ENCODE measurements at places on chromosomes 2 and 18.

GRCh38 chr2:134679745-134680144 is 39.1 kb downstream of the TMEM163 start:
- DNase-seq = no peak

- DNase-seq = no peak
Observed at GRCh38 chr18:58566556-58567292, 62.2 kb downstream of the ALPK2 start.

GRCh38 chr2:241163601-241164118 is 13.4 kb downstream of the PPP1R7 start:
- DNase-seq = no peak

- DNase-seq = no peak
Observed at GRCh38 chr2:80326214-80326613, 21.7 kb upstream of the LRRTM1 start.

DNA sequence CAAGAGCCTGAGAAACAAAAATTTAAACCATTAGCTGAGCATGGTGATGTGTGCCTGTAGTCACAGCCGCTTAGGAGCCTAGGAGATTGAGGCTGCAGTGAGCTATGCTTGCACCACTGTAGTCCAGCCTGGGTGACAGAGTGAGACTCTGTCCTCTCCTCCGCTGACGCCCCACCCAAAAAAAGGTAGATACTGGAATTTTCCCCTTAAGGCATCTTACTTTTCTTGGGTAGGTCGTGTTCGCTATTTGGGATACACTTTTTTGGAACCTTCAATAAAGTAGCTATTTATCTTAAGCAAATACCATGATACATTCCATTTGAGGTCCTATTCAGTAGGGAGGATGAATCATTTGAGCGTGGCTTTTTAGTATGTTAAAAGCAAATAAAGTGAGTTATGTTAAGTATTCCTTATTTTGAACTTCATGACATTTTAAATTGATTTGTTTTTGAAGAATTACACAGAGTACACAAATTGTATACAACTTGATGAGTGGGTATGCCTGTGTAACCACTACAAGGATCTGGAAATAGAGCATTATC is 38.7 kb downstream of the RALBP1 start:
- DNase-seq = no peak

GRCh38 chr18:69102959-69103358 is 297.7 kb upstream of the DOK6 start:
- no peak for DNase-seq

DNA sequence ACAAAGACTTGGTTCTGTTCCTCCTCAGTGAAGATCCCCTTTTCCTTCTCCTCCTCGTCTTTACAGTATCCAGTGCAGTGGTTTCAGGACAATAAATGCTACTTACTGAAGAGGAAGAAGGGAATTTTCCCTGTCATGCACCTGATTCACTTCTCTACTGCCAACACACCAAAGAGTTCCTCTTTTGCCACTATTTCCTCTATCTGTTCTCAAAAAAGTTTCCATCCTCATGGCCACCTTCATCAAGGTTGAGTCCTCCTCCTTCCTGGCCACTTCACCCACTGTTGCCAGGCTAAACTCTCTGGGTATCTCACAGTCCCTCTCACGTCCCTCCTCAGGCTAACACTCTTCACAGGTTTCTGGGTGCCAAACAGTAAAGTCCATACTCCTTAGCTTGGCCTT is 41.7 kb downstream of the PLEKHM3 start:
- no peak for DNase-seq

DNA sequence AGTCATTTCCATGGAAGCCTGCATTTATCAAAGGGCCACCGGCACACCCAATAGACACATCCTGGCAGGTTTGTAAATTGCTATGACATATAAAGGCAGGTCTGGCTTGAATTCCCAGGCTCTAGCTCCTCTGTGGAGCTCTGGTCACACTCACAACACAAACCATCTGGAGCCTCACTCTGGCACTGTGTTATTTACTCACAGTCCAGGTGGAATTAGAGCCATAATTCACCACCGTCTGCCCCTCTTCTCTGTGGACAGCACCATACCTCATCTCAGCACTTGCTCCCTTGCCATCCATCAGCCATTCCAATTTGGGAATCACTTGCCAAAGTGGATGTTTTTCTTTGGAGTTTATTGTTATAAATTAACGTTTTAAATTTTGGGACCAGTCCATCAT is 84.3 kb upstream of the OSR1 start:
- DNase-seq = no peak

GRCh38 chr2:239778042-239778851 is 246.9 kb downstream of the NDUFA10 start:
- no peak for DNase-seq

GRCh38 chr2:200172521-200172920 is 134.0 kb upstream of the SPATS2L start:
- no peak for DNase-seq

GRCh38 chr2:238784671-238785527 is 63.0 kb upstream of the TWIST2 start:
- DNase-seq = no peak

All from cortex of kidney (tissue), 1 donor.